ENCODE measurements at places on chromosomes 11 and 22.

DNA sequence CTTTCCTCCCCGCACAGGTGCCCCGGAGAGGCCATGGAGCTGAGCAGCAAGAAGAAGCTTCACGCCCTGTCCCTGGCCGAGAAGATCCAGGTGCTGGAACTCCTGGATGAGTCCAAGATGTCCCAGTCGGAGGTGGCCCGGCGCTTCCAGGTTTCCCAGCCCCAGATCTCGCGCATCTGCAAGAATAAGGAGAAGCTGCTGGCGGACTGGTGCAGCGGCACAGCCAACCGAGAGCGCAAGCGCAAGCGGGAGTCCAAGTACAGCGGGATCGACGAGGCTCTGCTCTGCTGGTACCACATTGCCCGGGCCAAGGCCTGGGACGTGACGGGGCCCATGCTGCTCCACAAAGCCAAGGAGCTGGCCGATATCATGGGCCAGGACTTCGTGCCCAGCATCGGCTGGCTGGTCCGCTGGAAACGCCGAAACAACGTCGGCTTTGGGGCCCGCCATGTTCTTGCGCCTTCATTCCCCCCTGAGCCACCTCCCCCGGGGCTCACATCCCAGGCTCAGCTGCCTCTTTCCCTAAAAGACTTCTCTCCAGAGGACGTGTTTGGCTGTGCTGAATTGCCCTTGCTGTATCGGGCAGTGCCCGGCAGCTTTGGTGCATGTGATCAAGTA, 1.3 kb downstream of the TIGD3 start:
- H3K27me3 ChIP-seq = peaks cover 7% of the 10 kb centered on the region
- no peaks in the 10 kb centered on the region for H3K36me3 ChIP-seq

DNA sequence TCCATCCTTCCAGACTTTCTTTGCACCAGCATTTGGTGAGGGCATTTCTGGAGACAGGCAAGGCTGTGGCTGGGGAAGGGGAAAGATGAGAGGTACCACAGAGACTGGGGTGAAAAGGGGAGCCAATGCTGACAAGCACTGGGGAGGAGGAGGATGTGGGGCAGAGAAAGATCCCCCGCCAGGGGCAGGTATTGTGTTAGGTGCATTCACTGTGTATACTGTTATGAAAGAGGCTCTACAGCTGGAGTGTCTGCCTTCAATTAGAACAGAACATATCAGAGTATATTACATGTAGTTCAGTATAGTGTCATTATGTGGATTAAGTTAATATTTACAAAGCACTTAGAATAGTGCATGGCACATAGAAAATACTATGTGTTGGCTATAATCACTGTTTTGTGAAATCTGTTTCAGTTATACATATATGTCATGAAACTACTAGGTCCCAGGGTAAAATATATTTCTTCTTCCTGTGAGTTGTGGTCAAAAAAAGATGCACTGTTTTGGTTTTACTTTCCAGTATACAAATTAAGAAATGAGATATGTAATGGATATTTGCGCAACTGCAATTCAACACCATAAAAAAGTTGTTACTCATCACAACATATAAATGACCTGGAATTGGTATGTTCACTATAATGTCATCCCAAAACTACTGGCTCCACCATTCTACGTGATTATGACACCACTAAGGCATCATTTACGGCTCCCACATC, 8.4 kb downstream of the MSANTD2 start:
- no peak overlapping the region for H3K4me3 ChIP-seq
- DNase-seq = no peak
- H3K27ac ChIP-seq = peak overlapping the region; percentile 55
- H3K4me1 ChIP-seq = peaks cover 19% of the 10 kb centered on the region
- H3K36me3 ChIP-seq = no peaks in the 10 kb centered on the region

GRCh38 chr11:35814081-35814695, 129.7 kb upstream of the LDLRAD3 start:
- no peak overlapping the region for H3K4me3 ChIP-seq
- no peaks in the 10 kb centered on the region for H3K36me3 ChIP-seq
- H3K27ac ChIP-seq = no peak overlapping the region
- no peak for DNase-seq
- peaks cover 2% of the 10 kb centered on the region for H3K27me3 ChIP-seq

DNA sequence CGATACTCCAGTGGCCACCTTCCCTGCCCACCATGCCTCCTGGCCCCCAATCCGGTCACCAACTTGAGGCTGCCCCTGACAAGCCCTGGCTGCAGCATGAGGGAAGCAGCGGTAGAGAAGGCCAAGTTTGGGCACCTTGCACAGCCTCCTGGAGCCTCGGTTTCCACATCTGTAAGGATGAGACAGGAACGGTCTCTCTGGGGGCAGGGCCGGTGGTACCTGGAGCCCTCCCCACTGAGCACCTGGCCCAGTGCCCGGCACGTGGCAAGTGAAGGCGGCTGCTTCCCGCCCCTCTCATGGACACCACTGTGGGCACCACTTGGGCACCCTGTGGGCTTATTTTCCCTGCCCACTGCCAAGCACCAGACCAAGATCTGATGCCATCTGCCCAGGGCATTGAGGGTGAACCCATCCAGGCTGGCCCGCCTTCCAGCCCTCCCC, 77.8 kb downstream of the CDKN1C start:
- peaks cover 15% of the 10 kb centered on the region for H3K4me1 ChIP-seq
- H3K4me3 ChIP-seq = no peak overlapping the region
- H3K27ac ChIP-seq = no peak overlapping the region
- no peak for DNase-seq
- no peaks in the 10 kb centered on the region for H3K36me3 ChIP-seq

DNA sequence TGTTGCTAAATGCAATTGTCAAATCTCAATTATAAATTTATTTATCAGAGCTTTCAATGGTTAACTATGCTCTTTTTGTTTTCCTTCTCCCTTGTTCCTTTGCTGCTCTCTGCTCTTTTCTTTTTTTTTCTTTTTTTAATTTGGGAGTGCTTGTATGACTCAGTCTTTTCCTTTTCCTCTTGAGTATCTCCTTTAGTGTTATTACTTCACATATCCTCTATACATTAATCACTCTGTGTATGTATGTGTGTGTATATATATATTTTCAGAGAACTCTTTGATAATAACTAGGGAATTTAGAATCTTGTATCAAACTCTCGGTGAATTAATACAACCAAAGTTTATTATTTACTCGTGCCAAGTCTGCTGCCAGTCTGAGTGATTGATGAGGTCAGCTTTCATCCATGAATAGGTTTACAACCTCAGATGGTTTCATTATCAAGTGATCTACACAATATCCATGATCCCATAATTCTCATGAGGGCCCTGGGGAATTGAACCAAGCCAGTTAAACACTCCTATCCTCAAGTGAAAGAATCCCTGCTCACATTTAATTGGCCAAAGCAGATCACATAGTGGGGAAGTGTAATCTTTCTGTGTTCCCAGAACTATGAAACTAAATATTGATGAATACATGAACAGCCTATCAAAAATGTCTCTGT, 743.4 kb upstream of the CNTN5 start:
- peaks cover 3% of the 10 kb centered on the region for H3K27me3 ChIP-seq
- H3K4me3 ChIP-seq = no peak overlapping the region
- peaks cover 3% of the 10 kb centered on the region for H3K36me3 ChIP-seq

- no peaks in the 10 kb centered on the region for H3K36me3 ChIP-seq
- no peak for DNase-seq
- H3K27me3 ChIP-seq = peaks cover 26% of the 10 kb centered on the region
- H3K4me3 ChIP-seq = no peak overlapping the region
Measured at GRCh38 chr11:114275280-114275679, 20.9 kb upstream of the NNMT start.

Data from immature natural killer cell (primary cell).